ENCODE measurements at places on chromosomes 7 and 10. TPM values are rescaled to one million over a fixed set of nuclear protein-coding genes. Genes with fewer than 3 reads are reported as not detected.

GRCh38 chr7:17665029-17665428 is 275.3 kb downstream of the SNX13 start:
- no peak for DNase-seq

DNA sequence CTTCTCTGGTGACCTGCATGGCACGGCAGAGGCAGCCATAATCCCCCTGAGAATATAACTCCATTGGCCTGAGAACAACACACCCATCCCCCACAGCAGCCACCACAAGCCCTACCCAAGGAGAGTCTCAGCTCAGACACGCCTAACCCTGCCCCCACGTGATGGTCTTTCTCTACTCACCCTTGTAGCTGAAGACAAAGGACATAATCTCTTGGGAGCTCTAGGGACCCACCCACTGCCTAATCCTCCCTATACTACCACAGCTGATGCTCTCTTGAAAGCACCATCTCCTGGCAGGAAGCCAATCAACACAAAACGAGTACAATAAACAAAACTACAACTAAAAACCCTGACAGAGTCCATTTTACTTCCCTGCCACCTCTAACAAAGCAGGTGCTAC is 30.7 kb upstream of the HPSE2 start:
- no peak for DNase-seq

AKR1B15 gene
- total RNA-seq: not detected

PVRIG gene
- total RNA-seq: not detected

DNA sequence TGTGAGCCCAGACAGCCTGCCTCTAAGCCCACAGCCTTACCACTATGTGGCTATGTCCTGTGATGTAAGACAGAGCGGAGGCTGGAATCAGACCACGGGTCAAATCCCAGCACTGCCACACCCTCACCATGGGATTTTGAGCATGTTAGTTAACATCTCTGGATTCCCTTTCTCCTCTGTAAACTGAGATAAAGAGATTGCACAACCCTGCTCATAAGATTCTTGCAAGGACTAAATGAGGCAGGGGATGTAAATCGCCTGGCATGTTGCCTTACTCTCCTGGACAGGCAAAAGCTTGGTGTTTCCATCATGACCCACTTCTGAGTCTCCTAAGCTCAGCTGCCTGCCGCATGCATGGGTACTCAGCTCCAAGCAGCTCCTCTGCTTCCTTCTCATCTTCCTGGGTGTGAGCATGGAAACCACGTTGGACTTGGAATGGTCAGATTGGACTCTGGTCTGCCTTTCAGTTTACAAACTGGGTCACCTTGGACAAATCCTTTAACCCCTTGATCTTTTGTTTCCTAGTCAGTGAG is 41.3 kb upstream of the MTURN start:
- no peak for DNase-seq

DNA sequence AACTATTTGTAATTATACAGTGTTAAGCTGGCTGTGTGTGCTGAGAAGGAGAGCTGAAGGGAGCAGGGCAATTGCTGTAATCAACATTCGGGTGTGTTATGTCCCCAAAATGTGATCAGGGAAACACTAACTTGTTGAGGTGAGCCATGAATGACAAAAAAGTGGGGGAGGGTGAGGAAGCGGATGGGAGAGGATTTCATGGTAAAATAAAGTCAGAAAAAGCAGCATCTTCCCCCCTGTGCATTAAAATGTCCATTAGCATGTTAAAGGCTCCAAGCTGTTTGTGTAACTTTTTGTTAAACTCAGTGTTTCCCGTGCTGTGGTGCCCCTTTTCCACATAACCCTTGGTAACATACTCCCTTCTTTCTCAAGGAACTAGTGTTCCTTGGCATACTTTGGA is 84.9 kb downstream of the ARID5B start:
- peak; percentile 43 for DNase-seq

GRCh38 chr10:69268761-69269416 is 9.4 kb upstream of the HK1 start:
- DNase-seq: no peak

GRCh38 chr10:3528271-3528670 is 256.7 kb downstream of the KLF6 start:
- DNase-seq: no peak

DNA sequence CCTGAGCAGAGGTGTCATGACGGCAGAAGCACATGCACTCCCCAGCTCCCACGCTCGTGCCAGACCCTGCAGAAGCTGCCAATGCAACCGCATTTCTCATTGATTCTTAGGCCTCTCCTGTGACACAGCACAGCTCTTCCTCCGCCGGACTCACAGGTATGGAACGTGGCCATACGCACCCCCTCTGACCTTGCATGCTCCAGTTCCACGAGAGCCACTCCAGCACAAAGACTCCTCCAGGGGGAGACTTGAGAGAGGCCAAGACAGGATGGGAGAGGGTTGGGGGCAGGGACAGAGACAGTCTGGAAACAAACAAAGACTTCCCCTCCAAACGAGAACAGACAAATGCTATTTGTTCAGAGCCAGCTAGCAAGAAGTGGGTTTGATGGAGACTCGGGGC is 124.3 kb upstream of the PPP2R2D start:
- DNase-seq: no peak
